Esophagus squamous epithelium (tissue), 5 donors: ENCODE measurements at places on chromosomes 12 and 14. TPM values are rescaled to one million over a fixed set of nuclear protein-coding genes. Genes with fewer than 3 reads are reported as not detected.

CLEC6A gene
- total RNA-seq, result not detected

HOTAIR gene
- total RNA-seq, result not detected

CCDC196 gene
- total RNA-seq, result not detected

OR6C3 gene
- not detected for total RNA-seq

LALBA gene
- total RNA-seq, result not detected

RILPL2 gene
- total RNA-seq, result 1.3 TPM

SLC8A3 gene
- 0.23 TPM for total RNA-seq

DNA sequence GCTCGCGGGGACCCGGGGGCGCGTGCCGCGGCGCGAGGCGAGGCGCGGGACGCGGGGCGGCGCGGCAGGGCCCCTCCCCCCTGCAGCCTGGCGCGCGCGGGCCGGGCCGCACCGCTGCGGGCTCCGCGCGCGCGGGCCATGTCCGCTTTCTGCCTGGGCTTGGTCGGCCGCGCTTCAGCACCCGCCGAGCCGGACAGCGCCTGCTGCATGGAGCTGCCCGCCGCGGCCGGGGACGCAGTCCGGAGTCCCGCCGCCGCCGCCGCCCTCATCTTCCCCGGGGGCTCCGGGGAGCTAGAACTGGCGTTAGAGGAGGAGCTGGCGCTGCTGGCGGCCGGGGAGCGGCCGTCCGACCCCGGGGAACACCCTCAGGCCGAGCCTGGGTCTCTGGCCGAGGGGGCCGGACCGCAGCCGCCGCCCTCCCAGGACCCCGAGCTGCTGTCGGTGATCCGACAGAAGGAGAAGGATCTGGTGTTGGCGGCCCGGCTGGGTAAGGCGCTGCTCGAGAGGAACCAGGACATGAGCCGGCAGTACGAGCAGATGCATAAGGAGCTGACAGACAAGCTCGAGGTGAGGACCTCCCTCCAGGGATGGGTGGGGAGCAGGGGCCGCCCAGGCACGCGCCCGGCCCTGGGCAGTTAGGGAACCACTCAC, 820 bp downstream of the BICDL1 start:
- peak overlapping the region; percentile 73 for H3K4me3 ChIP-seq
- no peaks in the 10 kb centered on the region for H3K36me3 ChIP-seq
- peaks cover 57% of the 10 kb centered on the region for H3K27me3 ChIP-seq
- DNase-seq, result no peak
- H3K27ac ChIP-seq, result peak overlapping the region; percentile 69
- H3K4me1 ChIP-seq, result peaks cover 27% of the 10 kb centered on the region

- DNase-seq, result no peak
- H3K27me3 ChIP-seq, result no peaks in the 10 kb centered on the region
- no peaks in the 10 kb centered on the region for H3K36me3 ChIP-seq
- no peak overlapping the region for H3K27ac ChIP-seq
- no peak overlapping the region for H3K4me3 ChIP-seq
These were observed 1397.3 kb upstream of the TMEM132C start for GRCh38 chr12:126869644-126870043.

GRCh38 chr12:32706335-32707024, 27.4 kb downstream of the DNM1L start:
- no peak for DNase-seq
- peaks cover 67% of the 10 kb centered on the region for H3K36me3 ChIP-seq
- H3K27me3 ChIP-seq, result no peaks in the 10 kb centered on the region
- H3K4me1 ChIP-seq, result no peaks in the 10 kb centered on the region
- H3K27ac ChIP-seq, result no peak overlapping the region
- no peak overlapping the region for H3K4me3 ChIP-seq

GRCh38 chr12:122452701-122453285, 30.3 kb upstream of the CLIP1 start:
- H3K4me1 ChIP-seq, result peaks cover 8% of the 10 kb centered on the region
- no peak for DNase-seq
- peak overlapping the region; percentile 43 for H3K27ac ChIP-seq
- H3K27me3 ChIP-seq, result no peaks in the 10 kb centered on the region

DNA sequence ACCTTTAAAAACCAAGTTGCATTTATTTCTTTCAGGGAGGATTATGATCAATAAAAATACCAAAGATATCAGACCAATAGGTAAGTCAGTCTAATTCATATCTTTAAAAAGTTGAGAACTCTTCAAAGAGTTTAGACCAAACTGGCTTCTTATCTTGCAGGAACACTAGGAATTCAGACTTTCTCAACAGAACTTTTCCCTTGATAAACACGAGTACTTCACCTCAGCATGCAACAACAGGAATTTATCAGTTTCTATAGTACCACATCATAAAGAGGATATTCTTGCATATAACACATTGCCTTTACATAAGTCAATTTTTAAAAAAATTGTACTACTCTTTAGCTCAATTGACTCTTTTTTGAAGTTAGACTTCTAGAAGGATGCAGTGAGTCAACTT, 68.2 kb downstream of the DNAI7 start:
- no peak overlapping the region for H3K27ac ChIP-seq
- no peak for DNase-seq
- no peaks in the 10 kb centered on the region for H3K4me1 ChIP-seq

DNA sequence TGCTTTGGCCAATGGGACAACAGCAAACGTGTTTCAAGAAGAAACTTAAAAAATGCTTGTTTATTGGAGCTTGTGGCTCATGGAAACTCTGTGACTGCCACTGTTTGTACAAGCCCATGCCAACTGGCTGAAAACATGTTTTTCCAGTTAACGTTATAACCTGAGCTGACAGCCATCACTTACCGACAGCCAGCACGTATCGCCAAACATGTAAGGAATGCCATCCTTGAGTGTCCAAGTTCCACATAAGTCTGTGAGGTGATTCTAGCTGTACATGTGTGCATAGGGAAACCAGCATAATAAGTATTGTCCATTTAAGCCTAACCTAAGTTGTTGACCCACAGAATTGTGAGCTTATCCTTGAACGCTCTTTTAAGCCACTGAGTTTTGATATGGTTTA, 596.9 kb downstream of the TRHDE start:
- no peak for DNase-seq
- no peak overlapping the region for H3K4me3 ChIP-seq
- H3K27me3 ChIP-seq, result no peaks in the 10 kb centered on the region
- H3K4me1 ChIP-seq, result no peaks in the 10 kb centered on the region
- H3K27ac ChIP-seq, result no peak overlapping the region
- no peaks in the 10 kb centered on the region for H3K36me3 ChIP-seq

- peaks cover 8% of the 10 kb centered on the region for H3K4me1 ChIP-seq
- H3K4me3 ChIP-seq, result no peak overlapping the region
- no peaks in the 10 kb centered on the region for H3K36me3 ChIP-seq
- no peaks in the 10 kb centered on the region for H3K27me3 ChIP-seq
- H3K27ac ChIP-seq, result no peak overlapping the region
These were observed 21.0 kb upstream of the B4GALNT1 start for GRCh38 chr12:57654042-57654441.

GRCh38 chr14:74400919-74401503, 25.0 kb downstream of the SYNDIG1L start:
- H3K27me3 ChIP-seq, result no peaks in the 10 kb centered on the region
- no peak overlapping the region for H3K27ac ChIP-seq
- DNase-seq, result no peak
- H3K36me3 ChIP-seq, result no peaks in the 10 kb centered on the region
- peak overlapping the region; percentile 7 for H3K4me3 ChIP-seq

DNA sequence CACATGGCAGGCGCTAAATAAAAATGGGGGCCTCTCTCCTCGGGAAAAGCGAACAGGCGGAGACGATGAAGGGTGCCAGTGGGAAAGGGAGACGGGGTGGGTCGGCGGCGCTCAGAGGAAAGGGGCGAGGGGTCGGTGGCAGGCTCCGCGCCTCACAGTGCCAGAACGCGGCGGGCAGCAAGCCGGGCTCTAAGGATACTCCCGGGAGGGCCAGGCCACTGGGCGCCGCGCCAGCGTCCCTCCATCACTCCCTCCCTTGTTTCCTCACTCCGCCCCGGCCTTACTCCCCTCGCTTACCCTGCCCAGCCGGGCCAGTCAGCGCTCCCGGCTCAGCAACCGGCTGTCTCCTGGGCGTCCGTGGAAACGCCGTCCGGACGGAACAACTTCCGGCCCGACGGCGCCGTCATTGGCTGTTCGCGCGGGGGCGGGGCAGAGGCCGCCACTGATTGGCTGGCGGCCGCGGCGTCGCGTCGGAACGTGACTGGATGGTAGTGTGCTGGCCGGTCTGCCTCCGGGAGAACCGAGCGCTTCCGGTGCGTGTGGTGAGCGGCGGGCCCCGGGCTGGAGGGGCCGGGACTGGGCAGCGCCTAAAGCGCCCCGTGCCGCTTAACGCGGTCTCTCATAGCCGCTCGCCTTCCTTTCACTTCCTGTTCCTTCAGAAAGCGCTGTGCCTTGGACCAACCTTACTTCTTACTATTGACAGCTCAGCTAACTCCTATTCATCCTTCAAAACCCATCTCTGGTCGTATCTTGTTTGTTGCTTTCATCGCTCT, 53.0 kb downstream of the SLC25A47 start:
- H3K27ac ChIP-seq, result peak within 1 kb of the TSS; percentile 87
- peaks cover 30% of the 10 kb centered on the region for H3K4me1 ChIP-seq
- no peaks in the 10 kb centered on the region for H3K27me3 ChIP-seq
- H3K36me3 ChIP-seq, result no peaks in the 10 kb centered on the region

DNA sequence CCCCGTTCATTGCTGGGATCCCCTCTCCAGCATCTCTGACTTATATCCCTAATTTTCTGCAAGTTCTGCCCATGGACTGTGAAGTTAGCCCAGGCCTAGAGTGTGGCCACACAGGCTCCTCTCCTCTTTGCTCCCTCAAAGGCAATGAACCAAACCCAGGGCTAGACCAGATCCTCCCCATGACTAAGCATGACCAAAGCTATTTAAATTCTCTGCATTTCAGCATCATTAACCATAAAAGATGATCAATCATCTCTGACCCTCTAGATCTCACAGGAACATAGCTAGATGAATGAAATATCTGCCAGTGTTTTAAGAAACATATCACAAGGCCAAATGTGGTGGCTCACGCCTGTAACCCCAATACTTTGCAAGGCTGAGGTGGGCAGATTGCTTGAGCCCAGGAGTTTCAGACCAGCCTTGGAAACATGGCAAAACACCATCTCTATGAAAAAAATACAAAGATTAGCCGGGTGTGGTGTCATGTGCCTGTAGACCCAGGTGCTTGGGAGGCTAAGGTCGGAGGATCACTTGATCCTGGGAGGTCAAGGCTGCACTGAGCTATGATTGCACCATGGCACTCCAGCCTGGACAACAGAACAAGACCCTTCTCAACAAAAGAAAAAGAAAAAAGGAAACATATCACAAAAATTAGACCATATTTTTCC, 2.2 kb upstream of the KRT3 start:
- H3K4me3 ChIP-seq, result no peak overlapping the region
- H3K36me3 ChIP-seq, result no peaks in the 10 kb centered on the region
- DNase-seq, result no peak
- peaks cover 57% of the 10 kb centered on the region for H3K4me1 ChIP-seq
- H3K27me3 ChIP-seq, result no peaks in the 10 kb centered on the region
- H3K27ac ChIP-seq, result no peak overlapping the region

GRCh38 chr12:77535734-77536133, 295.0 kb upstream of the NAV3 start:
- no peak for DNase-seq
- no peaks in the 10 kb centered on the region for H3K27me3 ChIP-seq
- H3K4me1 ChIP-seq, result no peaks in the 10 kb centered on the region

DNA sequence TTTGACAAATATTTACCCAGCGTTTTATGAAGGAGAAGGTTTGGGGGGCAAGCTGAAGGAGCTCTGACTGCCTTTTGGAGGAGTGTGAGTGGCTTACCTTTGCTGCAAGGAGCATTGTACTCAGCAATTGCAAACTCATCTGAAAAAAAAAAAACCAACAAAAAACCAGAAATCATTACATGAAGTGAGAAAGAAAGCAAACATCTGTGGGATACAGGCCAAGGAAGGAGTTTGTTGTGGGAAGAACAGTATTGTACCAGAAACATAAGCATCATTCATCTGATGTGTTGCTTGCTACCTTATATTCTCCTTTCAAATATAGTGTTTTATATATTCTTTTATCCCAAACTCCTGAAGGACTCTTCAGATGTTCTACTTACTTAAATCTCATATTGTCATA, 47.6 kb downstream of the A2M start:
- DNase-seq, result no peak
- H3K27me3 ChIP-seq, result no peaks in the 10 kb centered on the region
- H3K36me3 ChIP-seq, result no peaks in the 10 kb centered on the region
- no peak overlapping the region for H3K27ac ChIP-seq

GRCh38 chr14:31480156-31480555, 7.7 kb downstream of the GPR33 start:
- no peaks in the 10 kb centered on the region for H3K4me1 ChIP-seq
- H3K36me3 ChIP-seq, result no peaks in the 10 kb centered on the region
- H3K27me3 ChIP-seq, result no peaks in the 10 kb centered on the region

- no peaks in the 10 kb centered on the region for H3K27me3 ChIP-seq
- DNase-seq, result no peak
- H3K4me3 ChIP-seq, result no peak overlapping the region
- H3K4me1 ChIP-seq, result no peaks in the 10 kb centered on the region
These were observed 85.4 kb upstream of the ETV6 start for GRCh38 chr12:11563785-11564739.

GRCh38 chr14:102221026-102221425, 81.3 kb downstream of the WDR20 start:
- H3K27ac ChIP-seq, result no peak overlapping the region
- peaks cover 20% of the 10 kb centered on the region for H3K4me1 ChIP-seq
- H3K36me3 ChIP-seq, result no peaks in the 10 kb centered on the region
- H3K4me3 ChIP-seq, result no peak overlapping the region
- DNase-seq, result no peak

- DNase-seq, result no peak
- no peak overlapping the region for H3K4me3 ChIP-seq
- no peaks in the 10 kb centered on the region for H3K27me3 ChIP-seq
These were observed 722.3 kb upstream of the FLRT2 start for GRCh38 chr14:84807673-84808072.

DNA sequence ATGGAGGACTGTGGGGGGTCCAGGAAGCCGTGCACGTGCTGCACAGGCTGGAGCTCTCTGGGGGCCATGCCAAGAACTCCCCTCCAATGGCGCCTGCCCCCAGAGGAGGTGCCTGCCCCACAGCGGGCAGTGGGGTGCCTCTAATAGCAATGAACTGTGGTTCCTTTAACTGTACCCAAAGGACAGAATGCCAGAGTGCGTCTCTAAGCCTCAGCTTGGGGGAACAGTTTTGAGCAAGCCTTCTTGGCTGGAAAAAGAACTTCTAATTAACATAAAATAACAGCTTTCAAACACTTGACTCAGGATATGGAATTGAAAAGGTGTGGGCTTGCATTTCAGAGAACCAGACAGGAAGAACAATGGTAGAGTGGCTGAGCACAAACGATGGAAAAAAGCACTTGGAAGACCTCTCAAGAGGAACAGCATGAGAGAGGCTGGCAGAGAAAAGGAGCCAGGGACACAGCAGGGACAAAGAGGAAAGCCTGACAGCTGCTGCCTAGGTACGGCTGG, 195.6 kb downstream of the TTC7B start:
- peaks cover 33% of the 10 kb centered on the region for H3K4me1 ChIP-seq
- H3K27me3 ChIP-seq, result no peaks in the 10 kb centered on the region
- DNase-seq, result no peak
- H3K4me3 ChIP-seq, result no peak overlapping the region
